ENCODE measurements at places on chromosomes 5 and 9.

- no peak for DNase-seq
Measured at GRCh38 chr9:100700689-100701318, 122.9 kb downstream of the CAVIN4 start.

- DNase-seq: no peak
Measured at GRCh38 chr5:113817683-113818082, 304.2 kb downstream of the YTHDC2 start.

- DNase-seq: no peak
Measured at GRCh38 chr9:110049699-110050450, 158.1 kb downstream of the C9orf152 start.

GRCh38 chr5:88049737-88050136 is 218.9 kb downstream of the TMEM161B start:
- no peak for DNase-seq

GRCh38 chr5:127673117-127673800 is 24.4 kb downstream of the CTXN3 start:
- DNase-seq: no peak

DNA sequence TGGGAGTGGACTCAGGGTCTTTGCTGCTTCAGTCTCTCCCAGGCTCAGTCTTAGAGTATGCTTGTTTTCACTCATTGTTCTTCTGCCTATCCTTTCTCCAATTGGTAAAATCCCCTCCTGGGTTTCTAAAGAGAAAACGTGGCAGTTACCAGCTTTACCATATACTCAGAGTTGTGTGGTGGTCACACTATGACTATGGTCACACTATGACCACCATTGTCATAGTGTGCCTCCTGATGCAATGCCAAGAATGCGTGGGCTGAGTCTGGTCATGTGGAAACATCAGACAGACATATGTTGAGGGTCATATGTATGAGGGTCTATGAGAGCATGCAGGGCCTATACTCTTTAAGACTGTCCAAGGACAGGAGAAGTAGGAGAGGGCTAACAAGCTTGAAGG is 326.5 kb upstream of the PRR16 start:
- DNase-seq: peak; percentile 16

DNA sequence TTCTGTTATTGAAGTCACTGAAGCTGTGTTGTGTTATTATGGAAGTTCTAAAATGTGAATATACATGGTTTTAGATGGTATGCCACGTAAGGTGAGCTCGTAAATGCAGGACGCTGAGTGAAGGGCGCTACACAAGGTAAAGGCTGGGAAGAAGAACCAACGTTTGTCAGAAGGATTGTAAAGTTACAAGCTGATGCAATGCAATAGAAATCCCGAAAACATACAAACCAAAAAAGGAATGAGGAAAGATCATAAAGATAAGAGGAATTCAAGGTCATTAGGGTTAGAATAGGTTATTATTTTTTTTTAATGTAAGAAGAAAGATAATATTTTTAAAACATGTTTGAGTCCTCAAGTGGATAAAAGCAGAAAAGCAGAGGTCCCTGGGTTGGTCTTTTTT is 538.6 kb downstream of the CDH12 start:
- DNase-seq: no peak

- peak; percentile 44 for DNase-seq
Measured at GRCh38 chr9:19922476-19923118, 133.8 kb upstream of the SLC24A2 start.

DNA sequence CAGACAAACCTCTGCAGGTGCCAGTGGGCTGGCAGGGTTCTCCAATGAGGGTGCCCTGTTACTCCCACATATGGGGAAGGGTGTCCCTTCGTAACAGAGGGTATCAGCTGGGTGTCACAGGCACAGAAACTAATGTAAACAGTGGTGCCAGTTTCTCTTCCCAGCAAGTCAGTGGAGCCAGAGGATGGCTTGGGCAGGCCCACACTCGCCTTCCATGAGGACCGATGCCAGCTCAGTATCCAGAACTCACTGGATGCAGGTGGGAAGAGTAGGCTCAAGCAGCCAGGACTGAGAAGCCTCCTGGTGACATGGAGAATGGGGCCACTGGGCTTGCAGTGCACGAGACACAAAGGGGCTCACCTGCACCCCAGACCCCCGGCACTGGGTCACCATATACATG is 30.4 kb downstream of the FSTL4 start:
- DNase-seq: no peak

- DNase-seq: peak; percentile 83
Measured at GRCh38 chr5:173878224-173878967, 9.8 kb upstream of the CPEB4 start.

- DNase-seq: no peak
Measured at GRCh38 chr9:82549174-82549821, 513.6 kb downstream of the RASEF start.

DNA sequence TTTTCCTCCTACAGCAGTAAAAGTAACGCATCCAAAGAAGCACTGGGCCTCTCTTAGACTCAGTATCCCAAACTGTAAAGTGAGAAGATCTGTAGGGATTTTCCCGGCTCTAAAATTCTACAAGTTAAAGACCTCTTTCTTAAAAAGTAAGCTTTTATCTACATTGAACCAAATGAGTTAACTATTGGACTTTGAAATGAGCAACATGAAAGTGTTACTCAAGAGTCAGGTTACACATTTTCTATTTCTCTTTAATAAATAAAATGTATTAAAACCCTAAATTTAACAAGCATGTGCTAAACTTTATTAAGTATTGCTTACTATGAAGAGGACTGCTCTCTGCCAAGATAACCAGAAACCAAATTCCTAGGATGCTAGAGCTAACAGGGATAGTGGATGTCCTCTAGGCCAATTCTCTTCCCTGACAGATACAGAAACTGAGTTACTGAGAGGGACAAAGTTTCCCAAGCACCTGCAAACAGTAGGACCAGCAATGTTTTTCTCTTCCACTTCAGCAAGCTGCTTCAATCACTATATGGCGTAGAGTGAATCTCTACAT is 21.7 kb downstream of the NFIB start:
- no peak for DNase-seq

DNA sequence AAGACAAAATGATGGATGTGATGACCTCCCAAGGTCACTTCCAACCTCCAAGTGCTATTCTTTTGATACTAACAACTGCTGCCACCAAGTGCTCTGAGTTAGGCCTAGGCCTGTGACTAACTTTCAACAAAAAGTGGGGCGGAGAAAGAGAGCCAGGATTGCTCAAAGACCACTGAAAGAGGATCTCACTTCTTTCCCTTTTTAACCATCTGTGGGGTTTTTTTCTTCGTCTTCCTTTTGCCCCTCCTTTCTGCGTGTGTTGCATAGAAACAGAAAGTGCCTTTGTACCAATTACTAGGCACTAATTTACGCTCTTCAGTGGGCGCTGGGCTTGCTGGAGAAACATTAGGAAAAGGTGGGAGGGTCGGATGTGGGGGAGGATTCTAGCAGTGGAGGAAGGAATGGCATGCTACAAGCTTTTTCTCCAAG is 8.0 kb downstream of the KLF9 start:
- DNase-seq: no peak

DNA sequence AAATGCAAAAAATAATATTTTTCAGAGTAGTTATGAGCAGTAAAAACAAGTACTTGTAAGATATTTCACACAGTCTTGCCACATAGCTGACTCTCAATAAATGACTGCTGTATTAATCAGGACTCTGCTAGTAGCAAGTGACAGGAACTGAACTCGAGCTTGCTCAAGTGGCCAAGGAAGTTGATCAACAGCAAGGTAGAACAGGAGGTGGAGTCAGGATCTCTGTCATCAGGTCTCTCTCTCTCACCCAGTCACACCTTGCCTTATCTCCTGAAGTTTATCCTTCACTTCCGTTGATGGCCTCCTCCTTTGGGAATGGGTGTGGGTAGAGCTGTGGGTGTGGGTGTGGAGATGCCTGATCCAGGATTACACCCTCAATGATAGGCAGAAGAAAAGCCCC is 107.0 kb downstream of the GPBP1 start:
- DNase-seq: no peak

GRCh38 chr9:68522131-68522530 is 18.6 kb downstream of the TMEM252 start:
- no peak for DNase-seq

GRCh38 chr5:1036504-1037122 is 28.0 kb downstream of the NKD2 start:
- no peak for DNase-seq

DNA sequence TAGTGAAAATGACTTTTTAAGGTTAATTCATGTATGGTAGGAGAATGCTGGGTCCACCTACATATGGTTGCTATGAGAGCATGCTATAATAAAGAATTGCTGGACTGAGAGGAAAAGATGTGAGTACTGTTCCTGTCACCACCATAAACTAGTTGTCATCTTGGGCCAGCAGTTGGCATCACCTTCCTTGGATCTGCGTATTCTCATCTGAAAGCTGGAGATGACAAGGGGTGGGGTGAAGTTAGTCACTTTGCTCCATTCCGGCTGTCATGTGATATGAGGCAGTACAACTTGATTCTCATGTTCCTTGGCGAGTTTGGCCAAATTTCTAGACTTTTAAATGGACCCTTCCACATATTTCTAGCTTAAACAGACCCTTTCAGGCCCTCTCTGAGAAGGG is 33.3 kb downstream of the PIP5K1B start:
- DNase-seq: no peak

DNA sequence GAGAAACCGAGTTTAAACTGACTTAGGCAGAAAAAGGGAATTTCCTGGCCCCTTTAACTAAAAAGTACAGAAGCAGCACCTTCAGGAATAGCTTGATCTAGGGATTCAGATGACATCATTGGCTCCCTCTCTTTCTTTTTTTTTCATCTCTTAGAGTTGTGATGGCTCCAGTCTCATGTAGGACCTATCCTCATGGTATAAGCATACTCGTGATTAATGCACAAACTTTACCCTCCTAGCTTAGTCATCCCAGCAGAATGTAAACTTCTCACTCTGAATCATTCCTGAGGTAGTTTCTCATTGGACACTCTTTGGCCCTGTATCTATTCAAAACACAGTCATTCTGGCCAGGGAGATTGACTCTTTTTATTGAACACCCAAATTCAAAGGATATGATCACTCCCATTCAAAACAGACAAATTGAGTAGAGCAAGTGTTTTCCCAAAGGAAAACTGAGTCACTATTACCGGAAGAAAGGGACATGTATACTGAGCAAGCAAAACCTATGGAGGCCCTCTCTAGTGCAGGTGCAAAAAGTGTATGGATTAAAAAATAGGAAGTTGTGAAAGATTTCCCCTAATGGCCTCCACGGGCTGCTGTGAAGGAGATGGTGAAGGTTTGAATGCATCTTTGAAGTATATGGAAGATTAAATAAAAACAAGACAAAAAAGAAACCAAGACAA is 27.6 kb upstream of the SMIM23 start:
- DNase-seq: no peak

- no peak for DNase-seq
Measured at GRCh38 chr9:133973111-133973790, 18.9 kb downstream of the VAV2 start.

- no peak for DNase-seq
Measured at GRCh38 chr9:72843520-72844439, 109.1 kb downstream of the ALDH1A1 start.

DNA sequence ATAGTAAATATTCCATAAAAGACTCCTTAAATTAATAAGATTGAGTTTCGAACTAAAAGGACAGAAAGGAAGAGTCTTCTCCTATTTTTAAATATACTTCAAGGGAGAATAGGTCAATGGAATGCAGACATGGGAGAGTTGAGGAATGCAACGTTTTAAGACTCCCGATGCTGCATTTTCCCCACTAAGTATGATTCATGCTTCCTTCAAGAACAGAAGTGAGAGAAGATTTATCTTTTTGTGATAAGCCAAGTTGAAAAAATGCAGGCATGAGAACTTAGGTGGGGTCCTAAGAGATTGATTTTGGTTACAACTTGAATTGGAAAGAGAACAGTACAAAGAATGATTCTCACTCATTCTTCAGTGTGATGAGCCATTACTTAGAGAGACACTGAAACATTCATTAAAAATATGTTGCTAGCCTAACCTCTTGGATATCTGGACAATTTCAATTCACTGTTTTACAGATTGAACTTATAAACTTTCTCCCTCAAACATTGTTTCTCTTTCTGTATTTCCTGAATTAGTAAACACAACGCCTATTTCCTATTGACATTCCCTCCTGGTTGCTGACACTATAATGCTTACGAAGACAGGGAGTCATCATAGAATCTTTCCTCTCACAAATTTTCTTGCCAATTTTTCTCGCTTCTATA is 1666.1 kb upstream of the WWC1 start:
- no peak for DNase-seq

GRCh38 chr5:155193029-155193428 is 179.5 kb downstream of the KIF4B start:
- no peak for DNase-seq

- no peak for DNase-seq
Measured at GRCh38 chr5:171226096-171226754, 82.8 kb upstream of the TLX3 start.

GRCh38 chr9:87350915-87351314 is 146.8 kb upstream of the DAPK1 start:
- DNase-seq: no peak

- DNase-seq: peak; percentile 13
Measured at GRCh38 chr9:9002826-9003583, 1203.4 kb upstream of the DMAC1 start.

DNA sequence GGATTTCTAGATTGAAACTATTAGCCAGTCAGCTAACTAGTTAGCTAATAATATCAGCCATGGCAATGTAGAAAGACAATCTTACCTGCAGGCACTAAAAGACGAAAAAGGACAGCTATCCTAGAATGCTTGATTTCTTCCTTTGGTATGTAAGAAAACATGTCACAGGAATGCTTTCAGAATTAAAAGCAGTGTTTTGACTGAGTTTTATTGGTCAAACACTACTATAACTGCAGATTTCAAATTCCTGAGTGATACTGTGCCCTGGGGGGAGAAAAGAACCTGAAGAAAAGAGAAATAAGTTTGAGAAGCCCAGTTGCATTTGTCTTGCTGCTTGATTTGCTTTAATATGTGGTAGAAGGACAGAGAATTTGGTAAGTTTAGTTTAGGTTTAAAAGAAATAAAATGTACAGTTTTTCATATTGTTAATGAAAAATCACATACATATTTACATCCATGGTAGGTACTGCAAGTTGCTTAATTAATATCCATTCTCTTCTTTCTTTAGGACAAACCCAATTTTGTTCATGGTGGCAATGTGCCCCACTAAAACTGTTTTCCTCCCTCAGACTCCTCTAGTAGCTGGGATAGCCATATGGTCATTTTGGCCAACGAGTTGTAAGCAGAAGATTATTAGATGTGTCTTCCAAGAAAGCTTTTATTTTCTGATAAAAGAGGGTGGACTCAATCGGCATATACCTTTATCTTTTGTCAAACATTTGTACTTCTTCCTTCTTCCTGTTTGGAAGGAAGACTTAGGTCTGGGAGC is 4.3 kb upstream of the FAM169A start:
- no peak for DNase-seq
